Activated CD8-positive, alpha-beta memory T cell treated with anti-CD3 and anti-CD28 coated beads, Interleukin-2, amount 10 ng/mL, durations not matched to agents 7 days and 5 days (primary cell): ENCODE measurements at places on chromosomes 5 and 9. TPM values are rescaled to one million over a fixed set of nuclear protein-coding genes. Genes with fewer than 3 reads are reported as not detected.

DNA sequence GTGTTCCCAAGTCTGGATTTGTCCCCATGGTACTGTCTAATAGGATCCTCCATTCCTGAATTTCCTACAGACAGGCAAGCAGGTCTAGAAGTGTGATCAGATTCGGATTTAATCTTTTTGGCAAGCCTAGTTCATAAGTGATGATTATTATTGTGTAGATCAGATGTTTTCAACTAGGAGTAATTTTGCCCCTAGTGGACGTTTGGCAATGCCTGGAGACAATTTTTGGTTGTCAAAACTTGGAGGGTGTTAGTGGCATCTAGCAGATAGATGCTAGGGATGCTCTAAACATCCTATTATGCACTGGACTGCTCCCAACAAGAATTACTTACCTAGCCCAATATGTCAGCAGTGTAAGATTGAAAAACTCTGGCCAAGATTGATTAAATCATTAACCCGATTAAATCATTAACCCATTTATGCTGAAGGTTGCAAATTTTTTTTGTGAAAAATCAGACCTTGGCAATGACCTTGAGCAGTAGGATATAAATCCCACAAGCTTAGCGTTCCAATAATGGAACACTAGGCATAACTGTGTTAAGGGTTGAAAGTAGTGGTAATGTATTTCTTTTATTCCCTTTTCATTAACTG is 28.2 kb downstream of the TCERG1 start:
- DNase-seq = no peak
- H3K27me3 ChIP-seq = no peaks in the 10 kb centered on the region
- peaks cover 51% of the 10 kb centered on the region for H3K36me3 ChIP-seq
- H3K27ac ChIP-seq = no peak overlapping the region
- H3K4me1 ChIP-seq = no peaks in the 10 kb centered on the region
- H3K4me3 ChIP-seq = no peak overlapping the region

DNA sequence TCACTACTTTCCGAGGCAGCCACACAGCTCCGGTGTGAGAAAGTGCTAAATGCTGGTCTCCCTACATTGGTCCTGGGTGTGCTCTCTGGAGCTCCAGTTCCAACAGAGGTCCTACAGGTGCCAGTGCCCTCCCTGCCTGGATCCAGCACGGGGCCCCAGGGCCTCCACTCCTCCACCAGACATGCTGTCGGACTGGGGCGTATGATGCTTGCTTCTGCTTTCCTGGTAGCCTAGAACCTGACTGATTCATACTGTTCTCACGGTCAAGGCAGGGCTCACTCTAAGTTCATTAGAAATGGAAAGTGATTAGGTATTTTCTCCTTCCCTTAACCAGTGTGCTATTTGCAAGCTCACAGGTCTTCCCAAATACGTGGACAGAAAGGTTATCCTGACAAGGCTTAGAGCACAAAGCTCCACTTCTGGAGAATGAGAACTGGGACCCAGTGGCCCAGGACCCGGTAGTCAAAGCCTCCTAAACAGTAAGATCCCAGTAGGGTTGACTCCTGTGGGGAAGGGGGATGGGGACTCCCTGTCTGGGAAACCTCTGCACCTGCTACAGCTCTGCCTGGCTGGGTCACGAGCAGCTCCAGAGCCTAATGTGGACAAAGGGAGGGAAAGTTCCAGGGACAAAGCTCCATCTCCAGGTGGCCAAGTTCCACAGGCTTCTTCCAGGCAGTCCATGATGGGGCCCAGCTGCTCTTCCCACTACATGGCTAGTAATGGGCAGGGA is 98.1 kb downstream of the PAX5 start:
- H3K4me3 ChIP-seq = no peak overlapping the region
- DNase-seq = no peak
- no peak overlapping the region for H3K27ac ChIP-seq
- no peaks in the 10 kb centered on the region for H3K36me3 ChIP-seq

DNA sequence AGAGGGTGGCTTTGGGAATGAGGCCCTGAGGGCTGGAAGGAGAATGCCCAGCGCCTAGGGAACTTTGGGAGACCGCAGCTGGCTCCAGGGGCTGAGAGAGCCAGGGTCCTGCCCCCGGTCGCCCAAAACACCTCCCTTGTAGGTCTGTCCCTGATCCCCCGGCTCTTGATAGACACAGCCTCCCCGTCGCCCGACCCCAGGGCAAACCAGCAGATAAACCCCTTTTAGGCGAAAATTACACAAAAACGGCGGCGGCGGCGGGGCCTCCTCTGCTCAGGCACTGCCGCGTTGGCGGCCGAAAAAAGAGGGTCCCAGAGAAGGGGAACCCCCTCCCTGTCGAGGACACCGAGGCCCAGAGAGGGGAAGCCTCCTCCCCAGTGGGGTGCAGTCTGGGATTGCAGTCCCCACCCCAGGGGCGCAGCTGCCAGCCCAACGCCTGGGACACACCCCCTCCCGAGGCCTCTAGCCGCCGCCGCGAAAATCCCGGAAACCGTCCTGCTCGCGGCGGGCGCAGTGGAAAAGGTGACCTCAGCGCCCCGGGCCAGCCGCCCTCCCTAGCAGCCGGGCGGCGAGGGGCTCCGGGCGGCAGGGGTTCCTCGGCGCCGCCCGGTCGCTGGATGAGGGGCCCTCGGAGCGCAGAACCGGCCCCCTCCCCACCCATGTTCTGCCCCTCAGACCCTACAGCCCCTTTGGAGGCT is 3.1 kb upstream of the BARX1 start:
- H3K27me3 ChIP-seq = peaks cover 83% of the 10 kb centered on the region
- no peaks in the 10 kb centered on the region for H3K36me3 ChIP-seq
- H3K4me3 ChIP-seq = no peak overlapping the region
- no peak for DNase-seq
- peaks cover 33% of the 10 kb centered on the region for H3K4me1 ChIP-seq
- H3K27ac ChIP-seq = no peak overlapping the region

- H3K27ac ChIP-seq = no peak overlapping the region
- no peak overlapping the region for H3K4me3 ChIP-seq
- peaks cover 26% of the 10 kb centered on the region for H3K27me3 ChIP-seq
These were observed 23.1 kb upstream of the SHB start for GRCh38 chr9:38092200-38092524.

DNA sequence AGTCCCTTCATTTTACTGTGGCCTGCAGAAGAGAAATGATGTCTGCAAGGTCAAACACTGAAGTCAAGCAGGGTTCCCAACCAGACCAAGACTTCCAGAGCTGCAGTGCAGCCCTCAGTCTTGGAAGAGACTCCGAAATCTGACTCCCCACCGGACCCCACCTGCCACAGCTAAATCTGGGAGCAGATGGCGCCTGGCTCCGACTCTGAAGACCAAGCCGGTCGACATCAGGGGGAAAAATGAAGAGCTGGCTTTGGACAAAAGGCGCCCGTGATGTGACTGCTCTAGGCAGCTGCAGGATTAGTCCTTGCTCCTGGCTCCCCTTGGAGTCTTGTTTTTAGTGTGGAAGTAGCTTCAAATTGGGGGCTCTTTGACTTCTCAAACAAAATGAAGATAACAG is 72.4 kb upstream of the ZNF622 start:
- no peak overlapping the region for H3K27ac ChIP-seq
- H3K4me3 ChIP-seq = no peak overlapping the region
- DNase-seq = no peak
- peaks cover 9% of the 10 kb centered on the region for H3K4me1 ChIP-seq
- H3K27me3 ChIP-seq = no peaks in the 10 kb centered on the region
- H3K36me3 ChIP-seq = peaks cover 2% of the 10 kb centered on the region

DNA sequence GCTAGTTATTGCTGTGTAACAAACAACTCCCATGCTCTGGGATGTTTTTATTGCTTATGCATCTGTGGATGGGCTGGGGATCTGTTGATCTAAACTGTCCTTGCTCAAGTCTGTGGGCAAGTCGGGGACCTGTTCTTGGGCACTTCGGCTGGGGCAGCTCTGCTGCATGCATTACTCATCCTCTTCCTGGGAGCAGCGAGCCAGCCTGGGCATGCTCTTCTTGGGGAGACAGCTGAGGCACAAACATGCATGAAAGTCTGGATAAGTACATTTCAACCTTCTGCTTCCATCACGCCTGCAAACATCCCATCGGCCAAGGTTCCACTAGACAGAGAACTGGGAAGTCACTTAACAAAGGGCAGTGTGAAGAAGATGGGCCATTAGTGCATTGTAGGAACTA is 66.3 kb downstream of the ANKRD33B start:
- peaks cover 2% of the 10 kb centered on the region for H3K27me3 ChIP-seq
- DNase-seq = no peak
- no peak overlapping the region for H3K4me3 ChIP-seq
- H3K4me1 ChIP-seq = peaks cover 67% of the 10 kb centered on the region
- no peak overlapping the region for H3K27ac ChIP-seq
- H3K36me3 ChIP-seq = peaks cover 6% of the 10 kb centered on the region

- DNase-seq = no peak
- no peaks in the 10 kb centered on the region for H3K27me3 ChIP-seq
- H3K36me3 ChIP-seq = no peaks in the 10 kb centered on the region
- no peak overlapping the region for H3K27ac ChIP-seq
These were observed 101.0 kb downstream of the KCNT1 start for GRCh38 chr9:135802876-135803419.

PDGFRB gene
- 53.3 TPM for total RNA-seq

PURA gene
- total RNA-seq = 12.3 TPM
